ENCODE measurements at places on chromosomes 4 and X.

- no peak for DNase-seq
These were observed 367.6 kb downstream of the PPP3CA start for GRCh38 chr4:100979736-100980135.

GRCh38 chr4:104596189-104596588 lies 101.5 kb upstream of the CXXC4 start:
- no peak for DNase-seq

- DNase-seq: no peak
These were observed 49.7 kb downstream of the TMEM156 start for GRCh38 chr4:38982361-38983095.

DNA sequence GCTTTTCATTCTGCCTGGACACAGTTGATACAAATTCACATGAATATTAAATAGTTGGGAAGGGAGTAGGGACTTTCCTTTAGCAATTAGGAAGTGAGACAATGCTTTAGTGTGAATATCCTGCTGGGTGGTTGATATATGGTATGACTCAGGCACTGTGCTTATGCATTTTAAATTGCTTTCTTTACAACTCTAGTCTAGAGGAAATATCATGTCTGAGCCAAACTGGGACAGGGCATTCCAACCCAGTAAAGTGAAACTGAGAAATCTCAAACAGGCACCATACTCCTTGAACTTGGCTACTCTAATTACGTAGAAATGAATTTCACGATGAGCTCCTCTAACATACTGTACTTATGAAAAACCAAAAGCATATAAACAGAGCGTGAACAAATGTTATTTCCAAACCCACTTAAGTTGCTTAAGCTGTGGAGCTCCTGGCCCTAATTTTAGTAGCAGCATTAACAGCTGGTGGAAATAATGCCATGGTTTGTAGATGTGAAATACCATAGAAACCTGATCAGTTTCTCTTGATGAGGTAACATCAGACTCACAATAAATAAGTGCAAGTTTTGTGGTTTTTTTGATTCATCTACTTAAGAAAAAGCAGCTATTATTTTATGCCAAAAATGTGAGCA lies 242.9 kb upstream of the GK2 start:
- DNase-seq: no peak

DNA sequence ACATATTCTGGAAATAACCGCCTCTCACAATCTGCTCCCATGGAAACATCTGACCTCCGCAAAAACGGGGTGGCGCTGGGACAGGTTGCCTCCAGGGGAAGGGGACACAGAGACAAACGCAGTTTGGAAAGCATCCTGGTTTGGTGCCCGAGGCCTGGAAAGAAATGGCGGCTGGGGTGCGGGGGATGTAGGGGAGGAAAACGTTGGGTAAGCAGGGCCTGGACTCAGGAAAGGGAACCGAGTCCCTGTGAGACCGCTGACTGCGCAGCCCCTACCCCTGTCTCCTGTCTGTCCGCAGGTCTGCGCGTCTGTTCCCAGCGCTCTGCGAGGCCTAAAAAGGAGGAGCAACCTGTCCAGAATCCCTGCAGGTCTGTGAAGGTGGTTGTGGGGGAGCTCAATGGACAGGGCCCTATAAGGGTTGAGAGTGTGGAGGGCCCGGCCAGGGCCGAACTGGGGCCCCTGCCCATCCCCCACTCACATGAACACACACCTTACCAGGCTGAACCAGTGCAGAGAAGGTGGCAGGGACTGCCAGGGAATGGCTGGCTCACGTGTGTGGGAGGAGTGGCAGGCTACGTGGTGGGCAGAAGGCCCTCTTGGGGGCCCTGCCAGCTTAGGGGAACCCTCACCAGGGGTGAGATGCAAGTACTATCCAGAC lies 672 bp downstream of the TCEAL3 start:
- DNase-seq: no peak

GRCh38 chr4:152050106-152050505 lies 289.3 kb upstream of the GATB start:
- DNase-seq: no peak
